ENCODE measurements at places on chromosomes 5 and 9. TPM values are rescaled to one million over a fixed set of nuclear protein-coding genes. Genes with fewer than 3 reads are reported as not detected.

Gene CCDC183
- total RNA-seq = 4.0 TPM

- H3K27ac ChIP-seq = no peak overlapping the region
- no peak for DNase-seq
- H3K36me3 ChIP-seq = no peaks in the 10 kb centered on the region
- H3K4me3 ChIP-seq = no peak overlapping the region
Measured at GRCh38 chr9:113311961-113312360, 8.8 kb upstream of the RNF183 start.

GRCh38 chr5:1756481-1756880 is 43.2 kb downstream of the MRPL36 start:
- peaks cover 3% of the 10 kb centered on the region for H3K27me3 ChIP-seq
- no peak overlapping the region for H3K27ac ChIP-seq
- no peaks in the 10 kb centered on the region for H3K4me1 ChIP-seq
- no peak overlapping the region for H3K4me3 ChIP-seq
- DNase-seq = no peak

Gene IFNK
- not detected for total RNA-seq

GRCh38 chr5:62488531-62488930 is 76.0 kb downstream of the IPO11 start:
- DNase-seq = no peak
- H3K4me3 ChIP-seq = no peak overlapping the region
- H3K27me3 ChIP-seq = no peaks in the 10 kb centered on the region
- H3K4me1 ChIP-seq = no peaks in the 10 kb centered on the region

Gene TMC1
- not detected for total RNA-seq

Gene STPG3
- total RNA-seq = not detected

Gene TMOD1
- 11.3 TPM for total RNA-seq

DNA sequence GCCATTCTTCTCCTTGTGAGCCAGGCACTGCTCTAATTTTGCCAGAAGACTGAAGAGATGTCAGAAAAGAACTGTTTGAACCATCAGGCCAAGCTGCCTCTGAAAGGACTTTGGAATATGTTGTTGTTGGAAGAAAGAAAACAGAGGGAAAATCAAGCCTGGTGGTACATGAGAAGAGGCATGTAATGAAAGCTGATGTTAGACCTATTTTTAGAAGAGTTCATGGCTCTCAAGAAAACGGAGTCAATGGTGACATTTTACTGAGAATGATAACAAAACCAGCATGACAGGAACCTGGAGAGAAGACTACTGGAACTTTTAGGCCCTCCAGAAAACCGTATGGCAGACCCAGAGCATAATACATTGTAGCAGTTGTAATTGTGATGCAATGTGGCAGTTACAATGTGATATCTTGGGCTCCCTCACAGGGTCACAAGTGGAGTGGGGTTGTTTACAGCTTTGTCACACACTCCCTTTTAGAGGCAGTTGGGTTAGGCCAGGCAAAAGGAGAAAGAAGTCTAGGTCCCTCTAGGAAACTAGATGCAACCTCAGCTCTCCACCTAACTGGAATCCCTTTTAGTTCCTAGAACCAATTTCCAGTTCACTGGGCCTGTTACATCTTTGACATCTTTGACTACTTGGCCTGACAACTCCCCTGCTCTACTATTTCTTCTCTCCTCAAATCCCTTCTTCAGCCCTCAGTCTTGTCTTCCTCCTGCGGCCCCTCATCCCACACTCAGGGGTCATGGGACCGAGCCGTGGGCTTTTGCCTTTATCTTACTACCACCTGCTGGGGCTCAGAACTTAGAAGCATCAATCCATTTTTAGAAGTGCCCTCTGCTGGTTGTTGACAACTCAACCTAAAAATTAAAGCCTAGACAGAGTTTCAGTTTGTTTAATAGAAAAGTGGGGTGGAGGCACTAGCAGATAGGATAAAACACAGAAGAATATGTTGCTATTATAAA is 61.2 kb upstream of the JAK2 start:
- H3K4me1 ChIP-seq = peaks cover 4% of the 10 kb centered on the region
- H3K27me3 ChIP-seq = no peaks in the 10 kb centered on the region
- no peaks in the 10 kb centered on the region for H3K36me3 ChIP-seq
- no peak overlapping the region for H3K27ac ChIP-seq

GRCh38 chr9:130590305-130590704 is 10.9 kb downstream of the FUBP3 start:
- no peaks in the 10 kb centered on the region for H3K27me3 ChIP-seq
- no peaks in the 10 kb centered on the region for H3K4me1 ChIP-seq
- H3K27ac ChIP-seq = no peak overlapping the region
- no peak overlapping the region for H3K4me3 ChIP-seq
- DNase-seq = no peak
- peaks cover 5% of the 10 kb centered on the region for H3K36me3 ChIP-seq

Gene PTGDS
- 477 TPM for total RNA-seq

Gene GLDC
- 1.7 TPM for total RNA-seq

Gene GFI1B
- 0.52 TPM for total RNA-seq

DNA sequence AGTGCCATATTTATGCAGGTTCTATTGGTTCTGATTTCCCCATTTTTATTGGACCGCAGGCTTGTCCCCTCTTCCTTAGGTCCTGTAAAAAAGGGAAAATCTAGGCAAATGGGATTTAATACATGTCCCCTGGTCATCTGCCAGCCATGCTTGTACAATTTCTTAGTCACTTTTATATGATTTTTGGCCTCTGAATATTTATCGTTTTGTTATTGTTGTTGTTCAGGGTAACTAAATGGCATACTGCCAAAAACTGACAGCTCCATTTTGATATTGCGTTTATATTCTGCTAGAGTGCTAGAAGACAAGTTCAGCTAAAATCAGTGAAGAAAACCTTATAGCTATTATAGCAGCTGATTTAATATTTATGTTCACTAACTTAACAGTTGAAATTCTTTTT is 770.2 kb upstream of the FAM174A start:
- no peaks in the 10 kb centered on the region for H3K4me1 ChIP-seq
- no peaks in the 10 kb centered on the region for H3K36me3 ChIP-seq
- H3K4me3 ChIP-seq = no peak overlapping the region
- H3K27ac ChIP-seq = no peak overlapping the region
- DNase-seq = no peak

DNA sequence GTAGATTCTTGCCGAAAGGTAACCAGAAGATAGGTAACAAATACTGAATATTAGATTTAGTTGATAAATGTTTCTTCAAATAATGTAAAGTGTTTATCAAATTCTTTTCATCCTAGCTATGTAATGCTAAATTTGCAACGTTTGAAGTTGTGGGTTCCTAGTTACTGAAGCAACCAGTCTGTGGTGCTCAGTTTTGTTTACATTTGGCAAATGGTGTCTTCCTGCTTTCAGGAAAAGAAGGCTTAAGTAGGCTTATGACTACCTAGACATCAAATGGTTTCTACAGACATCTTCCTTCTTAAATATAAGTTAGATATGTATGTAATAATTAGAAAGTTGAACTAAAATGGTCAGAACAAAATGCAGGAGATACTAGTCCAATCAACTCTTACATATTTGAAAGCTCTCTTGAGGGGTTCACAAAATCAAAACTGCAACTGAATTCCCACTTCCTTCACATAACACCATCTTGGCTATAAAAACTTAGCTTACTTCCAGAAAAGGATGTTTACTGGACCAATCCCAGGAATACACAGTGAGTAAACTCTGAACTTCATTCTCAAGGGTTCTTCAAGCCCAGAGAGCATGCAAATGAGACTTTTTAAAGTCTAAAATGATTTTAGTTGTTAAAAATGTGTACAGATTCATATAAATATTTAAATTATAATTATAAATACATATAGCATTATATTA is 125.7 kb upstream of the ITGA1 start:
- H3K4me3 ChIP-seq = no peak overlapping the region
- DNase-seq = no peak
- H3K36me3 ChIP-seq = no peaks in the 10 kb centered on the region
- no peak overlapping the region for H3K27ac ChIP-seq

GRCh38 chr9:36164372-36164771 is 4.8 kb upstream of the CCIN start:
- no peak overlapping the region for H3K4me3 ChIP-seq
- peak overlapping the region; percentile 17 for H3K27ac ChIP-seq
- no peaks in the 10 kb centered on the region for H3K36me3 ChIP-seq
- no peak for DNase-seq
- peaks cover 23% of the 10 kb centered on the region for H3K4me1 ChIP-seq

Gene TRIM23
- 14.7 TPM for total RNA-seq

GRCh38 chr5:175347027-175347426 is 97.0 kb downstream of the DRD1 start:
- H3K4me1 ChIP-seq = no peaks in the 10 kb centered on the region
- H3K36me3 ChIP-seq = no peaks in the 10 kb centered on the region
- H3K4me3 ChIP-seq = no peak overlapping the region
- no peak overlapping the region for H3K27ac ChIP-seq
- no peaks in the 10 kb centered on the region for H3K27me3 ChIP-seq

- peak overlapping the region; percentile 82 for H3K4me3 ChIP-seq
- peak overlapping the region; percentile 97 for H3K27ac ChIP-seq
- no peaks in the 10 kb centered on the region for H3K27me3 ChIP-seq
- no peak for DNase-seq
Measured at GRCh38 chr9:72362680-72363139, 2.3 kb downstream of the ZFAND5 start.

Gene ORM2
- total RNA-seq = 3.9 TPM

Gene C9
- not detected for total RNA-seq

Gene ARID3C
- not detected for total RNA-seq

Gene FGF18
- total RNA-seq = 4.2 TPM

- peaks cover 52% of the 10 kb centered on the region for H3K36me3 ChIP-seq
- no peak for DNase-seq
- H3K4me1 ChIP-seq = no peaks in the 10 kb centered on the region
Measured at GRCh38 chr5:123398058-123398733, 25.0 kb downstream of the CEP120 start.

- DNase-seq = no peak
- no peak overlapping the region for H3K27ac ChIP-seq
- H3K4me3 ChIP-seq = no peak overlapping the region
- H3K36me3 ChIP-seq = no peaks in the 10 kb centered on the region
Measured at GRCh38 chr5:139761501-139761900, 34.1 kb upstream of the PSD2 start.

Gene ABCA1
- 49.0 TPM for total RNA-seq

DNA sequence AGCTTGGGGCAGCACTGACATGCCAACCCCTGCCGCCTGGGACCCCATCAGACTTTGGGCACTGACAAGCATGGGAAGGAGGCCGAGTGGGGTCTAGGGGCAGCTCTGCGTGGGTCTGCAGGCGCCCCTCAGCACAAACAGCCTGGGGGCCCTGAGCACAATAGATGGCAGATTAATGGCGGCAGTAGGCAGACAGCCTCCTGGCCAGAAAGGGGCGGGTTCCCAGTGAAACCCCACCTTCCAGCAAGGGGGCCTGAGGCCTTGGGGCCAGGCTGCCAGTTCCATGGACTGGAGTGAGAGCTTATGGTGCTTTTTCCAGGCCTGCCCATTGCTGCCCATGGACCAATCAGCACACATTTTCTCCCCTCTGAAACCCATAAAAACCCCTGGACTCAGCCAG is 2031.2 kb downstream of the EFNA5 start:
- no peaks in the 10 kb centered on the region for H3K4me1 ChIP-seq
- no peak for DNase-seq
- H3K4me3 ChIP-seq = no peak overlapping the region
- no peak overlapping the region for H3K27ac ChIP-seq
- H3K27me3 ChIP-seq = no peaks in the 10 kb centered on the region

DNA sequence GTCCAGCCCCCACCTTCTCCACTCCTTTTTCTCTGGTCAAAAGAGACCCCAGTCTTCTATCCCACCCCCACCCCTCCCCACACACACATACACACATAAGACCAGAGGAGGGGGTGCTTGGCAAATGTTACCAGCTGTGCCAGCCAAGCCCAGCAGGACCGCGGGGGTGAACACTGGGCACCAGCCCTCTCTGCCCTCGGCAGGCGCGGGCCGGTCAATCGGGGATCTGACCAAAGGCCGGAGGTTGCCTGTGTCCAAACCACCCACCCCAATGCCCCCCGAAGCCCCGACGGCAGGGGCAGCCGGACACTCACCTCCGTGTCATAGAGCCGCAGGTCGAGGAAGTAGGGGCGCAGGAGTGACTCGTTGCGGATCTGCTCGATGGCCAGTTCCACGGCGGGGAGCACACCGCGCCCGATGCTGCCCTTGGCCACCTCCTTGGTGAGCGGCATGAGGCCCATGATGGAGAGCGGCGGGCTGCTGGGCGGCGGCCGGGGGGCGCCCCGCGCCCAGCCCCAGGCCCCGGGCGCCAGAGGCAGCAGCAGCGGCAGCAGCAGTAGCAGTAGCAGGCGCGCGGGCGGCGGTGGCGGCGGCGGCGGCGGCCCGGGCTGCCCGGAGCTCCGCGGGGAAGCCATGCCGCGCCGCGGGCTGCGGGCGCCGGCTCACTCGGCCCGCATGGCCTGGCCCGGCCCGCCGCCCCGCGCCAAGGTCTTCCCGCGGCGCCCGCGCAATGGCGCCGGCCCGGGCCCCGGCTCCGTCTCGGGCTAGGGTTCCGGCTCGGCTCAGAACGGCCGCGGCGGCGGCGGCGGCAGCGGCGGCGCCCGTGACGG is 417 bp downstream of the GABBR2 start:
- no peak overlapping the region for H3K4me3 ChIP-seq
- H3K27ac ChIP-seq = no peak overlapping the region
- H3K36me3 ChIP-seq = no peaks in the 10 kb centered on the region
- DNase-seq = no peak
- peaks cover 74% of the 10 kb centered on the region for H3K27me3 ChIP-seq
- H3K4me1 ChIP-seq = peaks cover 5% of the 10 kb centered on the region

Gene IL3
- total RNA-seq = not detected

Gene AQP7
- total RNA-seq = 2.4 TPM

Measured in upper lobe of right lung (tissue), 1 donor.